ENCODE measurements at places on chromosomes 6 and 20.

DNA sequence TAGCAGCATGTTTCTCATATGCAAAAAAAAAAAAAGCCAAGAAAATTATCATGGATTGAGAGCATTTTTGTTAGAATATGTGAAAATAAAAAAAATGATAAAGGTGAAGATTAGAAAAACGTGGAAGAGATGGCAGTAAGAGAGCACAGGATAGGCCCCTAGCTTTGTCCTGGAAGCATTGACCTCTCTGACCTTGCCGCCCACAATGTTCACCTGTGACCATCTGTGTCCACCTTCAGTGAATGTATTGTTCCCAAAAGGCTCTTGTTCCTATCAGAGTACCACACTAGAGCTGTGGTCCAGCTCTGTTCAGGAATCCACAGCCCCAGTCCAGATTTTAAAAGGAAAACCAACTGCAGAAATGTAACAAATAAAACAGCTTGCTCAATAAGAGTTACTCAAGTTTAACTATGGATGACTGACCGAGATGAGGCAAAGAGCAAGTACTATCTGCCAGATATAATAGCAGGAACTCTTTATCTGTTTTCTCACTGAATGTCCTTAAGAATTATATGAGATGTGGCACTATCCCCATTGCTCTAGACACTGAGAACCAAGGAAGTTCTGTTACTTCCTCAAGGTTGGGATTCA lies 287.7 kb upstream of the STXBP5 start:
- no peak for DNase-seq

GRCh38 chr6:44079672-44080071 lies 47.6 kb downstream of the MRPL14 start:
- no peak for DNase-seq

DNA sequence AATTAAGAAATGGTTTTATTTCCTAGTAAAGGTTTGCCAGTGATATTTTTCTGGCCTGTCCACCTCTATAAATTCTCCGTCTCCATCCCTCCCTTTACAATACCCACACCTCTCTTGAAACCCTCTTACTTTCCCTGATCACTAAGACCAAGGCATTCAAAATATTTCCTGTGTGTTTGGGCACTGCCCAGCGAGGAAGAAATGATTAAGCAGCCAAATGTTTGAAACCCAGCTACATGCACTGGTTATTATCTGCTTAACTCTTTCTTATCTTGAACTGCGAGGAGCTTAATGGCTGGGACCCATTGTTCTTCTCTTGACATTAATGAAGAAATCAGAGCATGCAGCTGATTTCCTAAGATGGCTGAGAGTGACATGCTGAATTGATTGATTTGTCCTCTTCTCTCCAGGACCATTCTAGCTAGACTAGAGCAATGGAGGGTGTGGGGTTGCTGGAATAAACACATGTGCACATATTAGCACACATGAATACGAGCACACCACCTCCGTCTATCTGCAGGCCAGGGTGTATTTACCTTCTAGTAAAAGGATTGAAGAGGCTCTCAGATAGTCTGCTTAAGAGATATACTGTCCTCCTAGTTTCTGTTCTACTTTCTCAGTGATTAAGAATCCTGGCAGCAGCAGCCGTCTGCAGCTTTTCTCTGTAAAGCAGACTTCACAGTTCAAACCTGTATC lies 46.1 kb upstream of the PRDM1 start:
- no peak for DNase-seq

DNA sequence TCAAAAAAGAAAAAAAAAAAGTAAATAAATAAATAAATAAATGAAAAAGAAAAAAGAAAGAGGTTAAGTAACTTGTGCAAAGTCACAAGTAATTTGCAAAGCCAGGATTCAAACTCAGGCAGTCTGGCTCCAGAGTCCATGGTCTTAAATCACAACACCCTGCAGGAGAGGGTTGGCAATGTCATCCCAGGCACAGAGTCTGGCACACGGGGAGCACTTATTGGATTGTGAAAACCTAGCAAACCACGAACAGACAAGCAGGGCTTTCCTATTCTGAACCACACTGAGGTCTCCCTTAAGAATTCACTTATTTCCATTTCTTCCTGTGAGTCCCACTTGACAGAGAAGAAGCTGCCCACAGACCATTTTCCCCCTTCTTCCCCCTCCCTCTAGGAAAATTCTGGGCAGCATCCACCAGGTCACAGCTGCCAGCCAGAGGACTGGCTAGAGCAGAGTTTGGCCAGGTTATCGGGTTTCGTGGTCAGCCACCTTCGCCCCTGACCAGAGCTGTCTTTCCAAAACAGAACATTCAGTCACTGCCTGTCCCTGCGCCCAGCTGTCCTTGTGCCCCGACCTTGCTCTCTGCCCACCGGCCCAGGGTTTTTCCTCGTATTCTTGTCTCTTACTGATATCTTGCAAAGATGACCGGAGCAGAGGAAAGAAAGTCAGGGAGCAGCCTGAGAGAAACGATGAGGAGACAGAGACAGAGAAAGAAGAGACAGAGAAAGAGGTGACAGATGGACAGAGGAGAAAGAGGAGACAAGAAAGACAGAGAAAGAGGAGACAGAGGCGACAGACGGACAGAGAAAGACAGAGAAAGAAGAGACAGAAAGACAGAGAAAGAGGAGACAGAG lies 106.4 kb upstream of the PTPN1 start:
- DNase-seq: no peak

DNA sequence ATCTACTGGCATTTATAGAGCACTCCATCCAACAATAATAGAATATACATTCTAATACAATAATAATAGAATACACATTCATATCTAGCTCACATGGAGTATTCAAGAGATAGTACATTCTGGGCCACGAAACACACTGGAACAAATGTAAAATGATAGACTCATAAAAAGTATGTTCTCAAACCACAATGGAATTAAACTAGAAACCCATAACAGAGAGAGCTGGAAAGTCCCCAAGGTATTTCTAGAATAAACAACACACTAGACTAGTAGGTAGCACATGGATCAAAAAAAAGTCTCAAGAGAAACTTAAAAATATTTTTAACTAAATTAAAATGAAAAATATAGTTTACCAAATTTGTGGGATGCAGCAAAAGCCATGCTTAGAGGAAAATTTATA lies 9.1 kb upstream of the TP53TG5 start:
- DNase-seq: no peak

DNA sequence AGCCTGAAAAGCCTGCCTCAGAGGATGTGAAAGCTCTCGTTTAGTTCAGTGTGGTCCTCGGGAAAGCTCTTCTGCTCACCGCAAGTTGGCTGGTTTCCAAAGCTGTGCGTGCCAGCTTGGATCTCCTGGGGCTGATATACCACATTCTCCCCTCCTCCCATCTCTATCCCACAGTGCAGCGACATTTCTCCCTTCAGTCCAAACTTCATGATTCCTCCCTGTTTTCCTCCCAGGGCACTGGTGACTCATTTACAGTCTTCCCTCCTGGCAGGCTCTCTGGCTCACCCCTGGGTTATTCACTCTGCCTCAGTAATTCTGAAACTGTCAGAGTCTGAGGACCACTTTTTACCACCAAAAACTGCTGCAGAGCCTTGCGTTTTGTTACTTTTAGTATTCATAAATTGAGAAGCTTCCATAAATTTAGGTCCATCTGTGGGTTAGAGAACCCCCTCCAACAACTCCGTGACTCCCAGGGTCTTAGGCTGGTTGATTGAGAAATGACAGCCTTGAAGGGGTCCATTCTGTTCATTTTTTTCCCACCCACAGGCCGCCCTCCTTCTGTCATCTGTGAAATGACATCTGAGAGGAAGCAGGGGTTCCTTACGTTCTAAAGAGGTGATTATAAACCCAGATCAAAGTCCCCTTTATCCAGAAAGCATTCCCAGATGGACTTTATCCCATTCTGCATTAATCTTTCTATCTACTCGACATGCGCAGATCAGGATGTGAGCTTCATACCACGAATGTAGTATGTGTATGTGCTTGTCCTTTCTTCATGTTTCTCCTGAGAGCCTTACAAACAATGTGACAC lies 6.1 kb downstream of the TRIM10 start:
- no peak for DNase-seq

DNA sequence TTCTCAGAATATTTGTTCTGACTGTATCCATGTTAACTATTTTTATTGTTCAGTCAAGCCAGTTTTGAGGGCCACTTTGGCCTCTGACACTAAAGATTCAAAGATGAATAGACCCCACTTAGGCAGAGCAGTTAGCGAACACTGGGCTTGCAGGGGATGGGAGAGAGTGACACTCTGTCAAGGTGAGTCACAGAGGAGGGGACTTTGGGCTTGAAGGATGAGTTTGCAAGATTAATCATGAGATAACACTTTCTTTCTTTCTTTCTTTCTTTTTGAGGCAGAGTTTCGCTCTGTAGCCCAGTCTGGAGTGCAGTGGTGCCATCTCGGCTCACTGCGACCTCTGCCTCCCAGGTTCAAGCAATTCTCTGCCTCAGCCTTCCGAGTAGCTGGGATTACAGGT lies 46.4 kb downstream of the SPATA2 start:
- DNase-seq: no peak

DNA sequence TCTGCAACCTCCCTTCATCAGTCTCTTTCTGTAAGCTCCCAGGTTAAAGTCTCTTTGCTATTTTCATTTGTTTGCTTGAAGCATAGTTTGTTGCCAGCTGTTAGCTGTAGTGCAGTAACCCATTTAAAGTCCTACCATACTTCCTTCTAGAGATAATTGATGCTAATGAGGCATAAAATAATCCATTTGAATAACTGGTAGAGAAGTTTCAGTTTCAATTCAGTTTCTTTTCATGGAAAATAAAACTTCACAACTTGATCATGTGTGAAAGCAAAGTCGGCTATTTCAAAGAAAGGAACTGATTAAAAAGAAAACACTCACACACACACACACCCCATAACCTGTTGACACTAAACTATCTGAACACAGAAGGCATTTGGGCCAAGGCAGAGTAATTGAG lies 68.5 kb upstream of the TENT5A start:
- no peak for DNase-seq

GRCh38 chr6:37504024-37504423 lies 4.3 kb upstream of the CCDC167 start:
- DNase-seq: no peak

DNA sequence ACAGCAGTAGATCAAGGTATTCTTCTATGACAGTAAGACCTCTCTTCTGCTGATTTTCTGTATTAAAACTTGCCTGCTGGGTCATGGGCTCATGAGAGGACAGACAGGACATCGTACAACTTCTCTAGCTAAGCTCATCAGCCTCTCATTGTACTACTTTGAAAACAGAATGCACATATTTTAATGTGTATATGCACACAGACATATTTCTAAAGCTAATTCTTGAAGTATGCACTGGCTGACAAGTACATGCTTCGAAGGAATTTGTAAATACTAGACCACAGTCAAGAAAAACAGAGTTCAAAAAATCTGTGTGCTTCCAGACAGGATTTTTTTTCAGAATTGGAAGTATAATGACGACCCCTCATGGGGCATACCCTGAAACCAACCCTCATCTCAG lies 81.7 kb upstream of the CD83 start:
- no peak for DNase-seq

DNA sequence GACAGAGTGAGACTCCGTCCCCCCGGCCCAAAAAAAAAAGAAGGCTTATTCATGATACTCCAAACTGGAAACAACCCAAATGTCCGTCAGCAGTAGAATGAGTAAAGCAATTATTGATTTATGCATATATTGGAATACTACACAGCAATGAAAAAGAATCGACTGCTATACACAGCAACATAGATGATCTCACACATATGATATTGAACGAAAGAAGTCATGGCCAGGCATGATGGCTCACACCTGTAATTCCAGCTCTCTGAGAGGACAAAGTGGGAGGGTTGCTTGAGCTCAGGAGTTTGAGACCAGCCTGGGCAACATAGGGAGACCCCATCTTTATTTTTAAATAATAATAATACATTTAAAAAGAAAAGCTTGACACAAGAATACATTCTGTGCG lies 28.5 kb downstream of the BCAS4 start:
- DNase-seq: no peak

DNA sequence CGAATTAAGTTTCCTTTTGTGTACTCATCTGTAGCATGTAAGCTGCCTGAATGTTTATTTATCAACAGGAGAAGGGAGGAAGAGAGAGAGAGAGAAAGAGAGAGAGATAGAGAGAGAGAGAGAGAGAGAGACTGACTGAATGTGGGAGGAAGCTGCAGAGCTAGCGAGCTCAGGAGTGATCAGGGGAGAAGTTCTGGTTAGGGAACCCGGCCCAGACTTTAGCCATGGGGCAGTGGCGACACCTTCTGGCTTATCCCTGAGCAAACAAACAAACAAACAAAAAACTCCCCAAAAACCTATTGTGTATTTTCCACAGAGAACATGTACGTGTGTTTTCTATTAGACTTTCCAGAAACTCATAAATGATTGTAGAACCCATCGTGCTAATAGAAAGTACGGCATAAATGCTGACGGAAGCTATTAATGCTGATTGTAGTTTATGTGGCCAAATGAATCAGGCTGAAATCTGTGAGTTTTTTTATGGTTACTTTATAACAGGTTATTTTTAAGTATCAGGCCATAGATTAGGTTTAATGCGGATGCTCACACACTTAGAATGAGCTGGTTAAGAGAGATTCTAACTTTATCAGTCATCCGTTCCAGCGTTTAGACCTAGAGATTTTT lies 92.8 kb downstream of the CLIC5 start:
- DNase-seq: peak; percentile 79

DNA sequence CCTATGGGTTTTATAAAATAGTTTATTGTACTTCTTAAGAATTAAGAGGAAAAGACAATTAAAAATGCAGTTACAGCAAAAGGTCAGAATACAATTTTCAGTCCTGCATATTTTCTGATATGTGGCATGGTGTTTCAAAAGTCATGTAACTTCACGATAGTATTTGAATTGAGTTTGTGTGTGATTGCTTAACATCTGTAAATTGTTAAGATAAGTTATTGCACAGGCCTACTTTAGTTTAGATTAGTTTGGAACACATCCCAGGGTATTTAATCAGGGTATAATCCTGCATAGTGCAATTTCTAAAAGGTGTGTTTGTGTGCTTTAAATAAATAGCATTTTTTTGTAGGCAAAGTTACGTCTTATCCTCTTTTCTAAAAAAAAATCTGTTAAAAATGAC lies 289.6 kb downstream of the RIMS1 start:
- no peak for DNase-seq

DNA sequence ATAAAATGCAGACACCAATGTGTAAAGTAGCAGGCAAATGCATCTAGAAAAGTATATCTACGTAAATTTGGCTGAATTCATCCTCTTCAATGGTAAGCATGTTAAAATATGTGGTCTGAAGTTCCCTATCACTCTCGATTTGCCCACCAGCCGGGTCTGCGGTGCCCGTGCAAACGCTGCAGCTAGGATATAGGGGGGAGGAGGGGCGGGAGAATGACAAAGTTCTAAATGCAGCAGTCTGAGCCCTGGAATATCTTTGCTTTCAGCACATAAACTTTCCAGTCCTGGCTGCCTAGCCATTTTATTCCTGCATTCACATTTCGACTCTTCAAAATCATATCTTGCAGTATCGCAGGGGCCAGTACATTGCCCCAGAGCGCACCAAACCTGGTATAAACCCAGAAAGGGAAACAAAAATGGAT lies 708 bp downstream of the NRN1 start:
- DNase-seq: no peak

DNA sequence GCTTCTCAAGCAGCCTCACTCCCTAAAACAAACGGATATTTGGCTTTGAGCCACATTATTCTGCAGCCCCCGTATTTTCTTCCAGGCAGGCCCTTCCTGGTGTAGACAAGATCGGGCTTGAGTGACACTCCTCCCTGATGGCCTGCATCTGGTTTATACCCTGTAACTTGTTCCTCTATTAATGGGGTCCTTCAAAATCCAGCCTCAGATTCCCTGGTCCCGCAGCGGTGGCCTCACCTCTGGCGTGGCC lies 375 bp upstream of the TMEM14C start:
- DNase-seq: no peak
